ENCODE measurements at places on chromosomes 4 and X. TPM values are rescaled to one million over a fixed set of nuclear protein-coding genes. Genes with fewer than 3 reads are reported as not detected.

TMEM31 gene
- not detected for total RNA-seq

KCTD8 gene
- total RNA-seq, result not detected

TIGD4 gene
- total RNA-seq, result 0.17 TPM

DCAF8L2 gene
- not detected for total RNA-seq

SERPINA7 gene
- total RNA-seq, result not detected

FGA gene
- total RNA-seq, result not detected

DCAF12L1 gene
- total RNA-seq, result not detected

KLB gene
- total RNA-seq, result 0.64 TPM

TBX22 gene
- total RNA-seq, result not detected

TMEM144 gene
- 24.1 TPM for total RNA-seq

TLR6 gene
- 2.7 TPM for total RNA-seq

COL4A5 gene
- 2.4 TPM for total RNA-seq

OCIAD2 gene
- 164 TPM for total RNA-seq

DUSP21 gene
- total RNA-seq, result not detected

SPANXN4 gene
- not detected for total RNA-seq

SOX3 gene
- not detected for total RNA-seq

CSAG1 gene
- total RNA-seq, result not detected

TRPC5OS gene
- not detected for total RNA-seq

SOWAHB gene
- total RNA-seq, result 25.5 TPM

SH3RF1 gene
- 76.6 TPM for total RNA-seq
